ENCODE measurements at places on chromosomes 4 and X. TPM values are rescaled to one million over a fixed set of nuclear protein-coding genes. Genes with fewer than 3 reads are reported as not detected.

CT45A1 gene
- not detected for total RNA-seq

TRAM1L1 gene
- total RNA-seq: 24.5 TPM

UGT2B7 gene
- not detected for total RNA-seq

SPANXA1 gene
- total RNA-seq: not detected
